ENCODE measurements at places on chromosomes 4 and X.

DNA sequence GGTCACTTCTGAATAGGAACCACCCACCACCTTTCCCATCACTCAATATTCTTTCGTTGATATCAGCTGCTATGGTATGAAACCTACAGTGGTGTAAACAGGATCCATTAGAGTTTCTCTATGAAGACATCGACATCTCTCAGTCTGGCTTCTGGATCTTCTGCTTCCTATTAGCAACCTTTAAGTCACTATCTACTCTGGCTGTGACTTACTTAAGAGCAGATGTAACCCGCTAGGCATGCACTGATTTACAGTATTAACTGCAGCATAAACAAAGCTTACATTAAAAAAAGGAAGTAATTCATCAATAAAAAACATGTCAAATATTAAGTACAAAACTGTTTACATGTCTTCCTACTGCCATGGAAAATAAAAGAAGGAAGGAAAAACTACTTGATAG is 96.4 kb downstream of the ANAPC10 start:
- no peak for DNase-seq

- DNase-seq = no peak
Measured at GRCh38 chr4:158836002-158836369, 67.2 kb downstream of the FNIP2 start.

DNA sequence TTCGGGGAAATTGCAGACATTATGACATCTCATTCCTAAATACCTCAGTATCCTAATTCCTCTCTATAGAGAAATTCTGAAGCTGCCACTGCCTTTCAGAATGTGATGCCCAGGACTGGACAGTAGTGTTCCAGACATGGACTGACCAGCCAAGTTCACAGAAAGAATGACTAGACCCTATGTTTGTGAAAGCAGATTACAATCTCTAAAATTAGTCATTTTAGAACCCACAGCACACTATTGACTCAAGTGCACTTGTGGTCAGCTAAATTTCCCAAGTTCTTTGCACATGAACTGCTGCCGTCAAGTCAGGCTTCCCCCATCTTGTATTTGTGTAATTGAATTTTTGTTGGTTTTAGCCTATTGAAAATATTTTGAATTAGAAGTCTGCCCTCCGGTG is 81.0 kb upstream of the ESX1 start:
- DNase-seq = no peak

DNA sequence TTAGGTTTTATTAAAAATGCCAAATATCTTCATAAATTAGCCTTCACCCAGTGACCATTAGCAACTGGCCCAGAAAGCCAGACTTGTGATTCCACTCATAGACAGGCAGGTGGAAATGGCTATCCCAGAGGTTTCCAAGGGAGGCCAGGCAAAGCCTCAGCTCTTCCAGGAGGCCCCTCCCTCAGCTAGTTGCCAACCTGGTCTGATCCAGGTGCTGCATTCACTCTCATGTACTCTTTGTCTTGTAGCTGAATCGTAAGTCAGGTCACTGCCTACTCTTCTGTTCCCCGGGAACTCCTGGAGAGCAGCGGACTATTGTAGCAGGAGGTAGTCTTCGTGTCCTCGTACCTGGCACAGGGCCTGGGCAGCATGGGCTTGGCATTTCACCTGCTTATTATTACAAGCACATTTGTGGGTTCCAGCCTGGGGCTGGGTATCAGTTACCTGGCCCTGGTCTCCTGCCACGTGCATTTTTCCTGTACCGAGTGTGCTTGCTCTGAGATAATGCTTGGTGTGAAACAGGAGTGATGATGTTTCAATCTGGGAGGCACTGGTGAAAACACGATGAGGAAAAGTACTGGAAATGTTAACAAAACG is 101.6 kb downstream of the FAM193A start:
- DNase-seq = no peak

- DNase-seq = no peak
Measured at GRCh38 chr4:75683482-75684155, 10.4 kb upstream of the G3BP2 start.

GRCh38 chr4:113905301-113905700 is 74.1 kb downstream of the ARSJ start:
- DNase-seq = no peak

DNA sequence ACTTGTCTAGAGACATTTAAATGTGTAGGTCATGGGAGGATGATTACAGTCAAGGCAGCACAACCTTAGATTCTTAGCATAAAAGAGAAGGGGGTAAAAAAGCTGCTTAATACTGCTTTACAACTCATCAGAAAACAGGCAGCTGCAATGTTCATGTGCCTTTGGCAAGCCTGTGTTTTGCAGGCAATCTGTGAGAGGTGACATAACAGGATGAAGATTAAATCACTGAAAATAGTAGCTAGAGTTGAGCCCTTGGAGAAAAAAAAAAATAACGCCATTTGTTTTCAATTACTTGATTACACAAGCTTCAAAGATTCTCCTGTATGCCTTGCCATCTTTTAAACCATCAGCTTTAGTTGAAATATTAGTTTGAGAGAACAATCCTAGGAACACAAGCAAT is 847.6 kb upstream of the LCORL start:
- DNase-seq = no peak

GRCh38 chr4:2365913-2366210 is 52.6 kb downstream of the ZFYVE28 start:
- DNase-seq = no peak

DNA sequence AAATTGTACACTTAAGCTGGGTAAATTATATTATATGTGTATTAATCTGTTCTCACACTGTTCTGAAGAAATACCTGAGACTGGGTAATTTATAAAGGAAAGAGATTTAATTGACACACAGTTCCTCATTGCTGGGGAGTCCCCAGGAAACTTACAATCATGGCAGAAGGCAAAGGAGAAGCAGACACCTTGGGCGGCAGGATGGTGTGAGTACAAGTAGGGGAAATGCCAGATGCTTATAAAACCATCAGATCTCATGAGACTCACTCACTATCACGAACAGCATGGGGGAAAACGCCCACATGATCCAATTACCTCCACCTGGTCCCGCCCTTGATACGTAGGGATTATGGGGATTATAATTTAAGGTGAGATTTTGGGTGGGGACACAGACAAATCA is 34.9 kb downstream of the PDE5A start:
- DNase-seq = no peak

DNA sequence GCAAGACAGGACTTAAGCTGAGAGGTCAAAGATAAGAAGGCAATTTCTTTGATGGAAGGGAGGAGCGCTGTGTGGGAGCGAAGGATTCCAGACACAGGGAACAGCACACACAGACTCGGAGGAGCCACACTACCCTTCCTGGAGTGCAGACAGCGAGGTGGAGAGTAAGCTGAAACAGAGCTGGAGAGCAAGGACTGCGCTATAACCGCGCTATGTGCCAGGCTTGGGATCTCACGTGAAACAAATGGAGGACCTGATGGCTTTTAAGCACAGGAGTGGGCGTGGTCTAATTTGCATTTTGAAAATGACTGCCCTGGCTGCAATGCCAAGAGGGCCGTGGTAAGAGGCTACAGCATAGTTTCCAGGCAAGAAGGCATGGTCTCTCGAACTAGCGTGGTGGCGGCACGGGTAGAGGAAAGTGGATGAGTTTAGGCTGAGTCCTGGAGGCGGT is 113.9 kb upstream of the SORBS2 start:
- no peak for DNase-seq

DNA sequence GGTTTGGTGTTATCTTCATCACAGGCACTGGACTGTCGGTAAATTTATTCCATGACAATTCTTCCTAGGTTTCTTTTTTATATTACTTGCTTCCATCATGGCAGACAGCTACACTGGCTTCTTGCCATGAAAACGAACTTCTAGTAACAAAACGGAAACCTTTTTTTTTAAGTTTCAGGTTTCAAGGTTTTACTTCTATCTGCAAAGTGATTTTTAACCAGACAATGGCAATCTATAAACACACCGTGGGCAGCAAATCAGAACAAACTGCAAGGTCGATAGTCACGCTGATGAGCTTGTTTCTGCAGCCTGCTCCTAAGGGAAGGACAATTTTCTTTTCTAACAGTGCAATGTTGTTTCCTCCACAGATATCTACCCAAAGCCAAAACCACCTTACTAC is 29.9 kb downstream of the XG start:
- no peak for DNase-seq

DNA sequence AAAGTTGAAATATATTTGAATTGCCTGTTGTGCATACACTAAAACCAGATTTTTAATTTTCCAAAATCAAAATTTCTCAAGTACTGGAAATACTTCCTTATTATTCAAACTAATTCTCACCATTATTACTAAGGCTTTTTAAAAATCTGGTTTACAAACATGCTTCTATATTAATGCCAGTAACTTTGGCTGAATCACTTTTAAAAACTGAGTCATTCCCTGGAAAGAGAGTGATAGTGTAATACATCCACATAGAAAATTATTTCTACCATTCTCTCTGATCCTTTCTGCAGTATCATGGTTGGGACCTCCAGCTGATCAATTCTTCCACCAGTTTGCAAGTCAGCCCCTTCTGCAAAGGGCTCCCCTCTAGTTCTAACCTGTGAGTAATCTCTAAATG is 165.3 kb upstream of the FAM241A start:
- DNase-seq = no peak

DNA sequence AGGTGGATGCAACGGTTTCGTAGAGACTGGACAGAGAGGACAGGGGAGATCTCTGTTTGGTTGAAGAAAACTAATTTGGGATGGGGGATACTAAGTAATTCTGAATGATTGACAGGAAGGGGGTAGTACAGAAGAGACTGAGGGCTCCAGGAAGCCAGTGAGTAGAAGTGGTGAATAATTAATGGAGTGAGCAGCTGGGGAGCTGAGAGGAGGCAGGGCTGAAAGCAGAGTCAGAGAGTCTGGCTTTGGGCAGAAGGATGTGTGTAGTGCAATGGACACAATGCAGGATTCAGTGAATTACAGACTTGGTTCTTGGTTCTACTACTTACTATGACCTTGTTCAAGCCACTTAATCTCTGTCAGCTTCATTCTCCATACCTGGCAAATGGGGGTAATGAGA is 161.7 kb downstream of the RBMX2 start:
- DNase-seq = no peak

DNA sequence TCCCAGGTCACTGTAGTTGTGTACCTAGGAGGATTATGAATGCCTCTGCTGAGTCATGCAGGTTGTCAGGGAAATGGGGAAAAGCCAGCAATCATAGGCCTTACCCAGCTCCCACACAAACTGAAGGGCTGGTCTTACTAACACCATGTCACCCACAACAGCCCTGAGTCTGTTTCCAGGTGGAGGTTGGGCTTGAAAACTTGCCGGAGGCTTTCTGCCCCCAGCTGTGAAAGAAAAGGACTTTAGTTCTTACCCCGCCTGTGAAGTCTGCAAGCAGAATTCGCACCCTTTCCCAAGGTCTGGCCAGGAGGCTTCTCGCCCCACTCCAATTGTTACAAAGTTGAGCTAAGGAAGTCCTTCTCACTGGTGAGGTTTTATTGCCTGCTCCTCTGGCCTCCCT is 143.9 kb downstream of the RPS6KA6 start:
- no peak for DNase-seq

- no peak for DNase-seq
Measured at GRCh38 chrX:54484666-54485065, 11.4 kb downstream of the FGD1 start.

GRCh38 chrX:1360171-1360570 is 23.6 kb downstream of the IL3RA start:
- DNase-seq = no peak

GRCh38 chrX:84475101-84475500 is 27.2 kb downstream of the HDX start:
- no peak for DNase-seq

DNA sequence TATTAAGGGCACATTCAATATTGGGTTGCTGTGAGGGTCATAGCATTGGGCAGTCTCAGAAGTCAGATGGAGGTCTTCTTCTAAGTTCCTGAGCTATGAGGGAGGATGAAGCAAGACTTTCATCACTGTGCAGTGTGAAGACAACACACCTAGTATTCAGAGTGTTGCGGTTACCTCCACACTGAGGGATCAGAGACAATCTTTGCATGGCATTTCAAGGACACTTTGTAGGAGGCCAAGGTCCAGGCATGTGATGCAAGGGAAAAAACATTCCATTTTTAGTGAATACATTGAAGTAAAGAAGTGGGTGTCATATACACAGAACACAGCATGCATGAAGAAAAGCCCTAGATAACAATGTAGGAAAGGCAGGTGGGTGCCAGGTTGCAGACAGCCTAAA is 481.2 kb upstream of the DIPK2B start:
- no peak for DNase-seq

GRCh38 chr4:66275411-66276038 is 605.2 kb upstream of the EPHA5 start:
- DNase-seq = no peak

DNA sequence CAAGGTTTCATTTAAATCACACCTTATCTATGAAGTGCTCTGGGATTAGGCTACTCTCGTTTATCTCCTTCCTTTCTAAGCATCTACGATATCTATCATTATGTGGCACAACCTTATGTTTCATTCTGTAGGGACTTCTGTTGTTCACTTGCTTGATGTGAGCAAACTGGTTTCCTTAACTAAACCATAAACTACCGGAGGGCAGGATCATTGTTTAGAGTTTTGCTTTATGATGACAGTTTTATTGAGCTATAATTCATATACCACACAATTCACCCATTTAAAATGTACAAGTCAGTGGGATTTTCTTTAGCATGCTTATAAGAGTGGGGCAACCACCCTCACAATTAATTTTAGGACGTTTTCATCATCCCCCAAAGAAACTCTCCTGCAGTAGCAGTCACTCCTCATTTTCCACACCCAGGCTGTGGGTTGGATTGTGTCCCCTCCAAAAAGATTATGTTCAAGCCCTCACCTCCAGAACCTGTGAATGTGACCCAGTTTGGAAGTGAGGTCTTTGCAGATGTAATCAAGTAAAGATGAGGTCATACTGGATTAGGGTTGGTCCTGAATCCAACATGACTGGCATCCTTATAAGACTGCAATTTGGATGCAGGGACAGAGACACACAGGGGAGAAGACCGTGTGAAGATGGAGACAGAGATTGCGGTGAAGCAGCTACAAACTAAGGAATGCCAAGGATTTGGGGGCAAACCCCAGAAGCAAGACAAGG is 42.1 kb upstream of the SH3RF1 start:
- DNase-seq = no peak
